ENCODE measurements at places on chromosomes 1 and 21.

- DNase-seq = no peak
Measured at GRCh38 chr21:45262616-45263015, 25.1 kb downstream of the POFUT2 start.

DNA sequence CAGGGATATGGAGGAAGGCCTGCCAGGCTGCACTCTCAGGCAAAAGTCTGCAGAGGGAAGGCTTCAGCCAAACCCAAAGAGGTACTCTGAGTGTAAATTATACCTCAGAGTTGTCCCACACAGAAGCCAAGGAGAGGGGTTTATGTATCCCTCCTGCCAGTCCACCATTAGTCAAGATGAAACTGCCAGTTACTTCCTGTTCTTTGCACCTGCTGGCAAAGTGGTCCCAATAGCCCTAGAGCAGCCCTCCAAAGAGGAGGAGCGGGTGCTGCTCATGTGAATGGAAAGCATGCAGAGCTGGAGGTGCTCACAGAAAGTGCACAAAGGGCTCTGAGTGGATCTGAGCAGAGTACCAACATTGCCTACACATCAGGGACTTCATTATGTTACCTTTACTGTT, 37.1 kb upstream of the MCOLN3 start:
- no peak for DNase-seq

- no peak for DNase-seq
Measured at GRCh38 chr1:215872658-215873057, 305.6 kb downstream of the KCTD3 start.

DNA sequence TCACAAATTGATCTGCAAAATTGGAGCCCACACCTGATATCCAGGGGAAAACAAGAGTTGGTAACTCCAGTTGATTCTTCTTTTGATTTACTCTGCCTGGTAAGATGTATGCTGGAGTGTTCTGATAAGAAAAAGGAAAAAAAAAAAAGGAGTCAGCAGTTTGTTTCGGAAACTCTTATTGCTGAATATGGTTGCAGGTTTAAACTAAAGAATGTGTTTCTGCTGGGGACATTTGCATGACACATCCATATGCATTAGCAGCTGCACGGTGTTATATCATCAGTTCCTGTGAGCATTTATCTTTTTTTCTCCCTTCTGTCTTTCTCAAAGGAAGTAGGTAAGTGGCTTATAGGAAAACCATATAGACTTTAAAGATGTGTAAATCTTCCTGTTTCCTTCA, 418.5 kb upstream of the ESRRG start:
- no peak for DNase-seq

DNA sequence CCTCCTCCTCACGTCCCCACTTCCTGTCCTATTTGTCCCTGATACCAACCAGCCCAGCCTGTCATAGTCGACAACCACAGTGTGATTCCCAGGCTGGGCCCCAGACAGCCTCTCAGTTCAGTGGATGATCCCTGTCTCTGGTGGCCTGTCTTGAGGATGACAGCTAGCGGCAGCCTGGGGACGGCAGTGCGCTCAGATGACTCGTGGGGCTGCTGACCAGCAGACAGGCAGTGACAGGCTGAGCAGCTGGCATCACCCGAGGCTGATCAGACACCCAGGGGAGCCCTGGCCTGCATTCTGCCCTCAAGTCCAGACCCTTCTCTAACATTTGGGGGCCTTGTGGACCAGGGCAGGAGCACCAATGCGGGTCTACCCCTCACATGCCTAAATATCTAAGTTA, 21.0 kb downstream of the NKAIN1 start:
- no peak for DNase-seq

GRCh38 chr1:200351425-200351824, 58.4 kb downstream of the ZNF281 start:
- DNase-seq = no peak

DNA sequence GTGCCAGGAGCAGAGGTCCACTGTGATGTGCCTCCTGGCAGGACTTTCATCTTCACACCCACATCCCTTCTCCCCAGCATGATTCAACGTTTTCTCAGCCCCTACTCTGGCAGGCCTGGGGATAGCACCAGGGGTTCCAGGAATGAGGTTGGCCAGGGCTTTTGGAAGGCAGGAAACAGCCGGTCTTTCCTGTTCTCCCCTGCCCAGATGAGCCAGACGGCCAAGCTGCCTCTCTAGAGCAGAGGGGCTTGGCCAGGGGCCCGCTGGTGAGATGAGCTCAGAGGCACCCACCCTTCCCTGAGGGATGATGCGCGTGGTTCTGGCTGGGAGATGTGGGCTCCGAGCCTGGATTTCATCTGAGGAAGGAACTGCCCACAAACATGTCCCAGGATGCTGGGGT, 4.3 kb upstream of the MFAP2 start:
- DNase-seq = no peak

GRCh38 chr1:184649451-184649888, 105.2 kb downstream of the EDEM3 start:
- no peak for DNase-seq

- DNase-seq = no peak
Measured at GRCh38 chr1:197675583-197676208, 99.6 kb downstream of the DENND1B start.

GRCh38 chr1:65509912-65510680, 89.6 kb downstream of the LEPR start:
- DNase-seq = no peak

GRCh38 chr1:179529482-179530195, 46.1 kb downstream of the NPHS2 start:
- no peak for DNase-seq

Data from renal cortex interstitium (tissue), 15 donors.